ENCODE measurements at places on chromosomes 13 and 19. TPM values are rescaled to one million over a fixed set of nuclear protein-coding genes. Genes with fewer than 3 reads are reported as not detected.

The EFNB2 gene
- 22.6 TPM for polyA plus RNA-seq

The SHANK1 gene
- polyA plus RNA-seq = 38.7 TPM

The INAFM1 gene
- polyA plus RNA-seq = 13.9 TPM

The CNN1 gene
- polyA plus RNA-seq = 43.0 TPM

The CYP4F11 gene
- not detected for polyA plus RNA-seq

The SEMA6B gene
- 66.0 TPM for polyA plus RNA-seq

The TINCR gene
- polyA plus RNA-seq = 0.86 TPM

The F10 gene
- 17.2 TPM for polyA plus RNA-seq

The CYP4F2 gene
- not detected for polyA plus RNA-seq

The CLEC17A gene
- polyA plus RNA-seq = not detected

DNA sequence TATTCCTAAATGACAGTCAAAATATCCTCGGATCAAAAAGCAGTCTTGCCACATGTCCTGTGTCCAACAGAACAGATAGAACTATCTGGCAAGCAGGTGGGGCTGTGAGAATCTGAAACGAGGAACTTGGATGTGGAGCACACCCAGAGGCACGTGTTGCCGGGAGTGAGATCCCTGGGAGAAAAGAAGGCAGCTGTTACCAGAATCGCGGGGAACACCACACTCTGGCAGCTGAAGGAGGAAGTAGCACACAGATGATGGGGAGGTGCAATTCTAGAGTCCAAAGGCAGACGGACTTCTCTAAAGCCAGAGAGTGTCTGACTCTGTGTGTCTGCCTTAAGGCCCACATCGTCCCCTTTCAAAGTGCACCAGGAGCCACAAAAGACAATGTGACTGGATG lies 22.3 kb downstream of the SLC7A1 start:
- DNase-seq = peak; percentile 47

GRCh38 chr13:112839356-112840105 lies 129.5 kb upstream of the MCF2L start:
- no peak for DNase-seq

DNA sequence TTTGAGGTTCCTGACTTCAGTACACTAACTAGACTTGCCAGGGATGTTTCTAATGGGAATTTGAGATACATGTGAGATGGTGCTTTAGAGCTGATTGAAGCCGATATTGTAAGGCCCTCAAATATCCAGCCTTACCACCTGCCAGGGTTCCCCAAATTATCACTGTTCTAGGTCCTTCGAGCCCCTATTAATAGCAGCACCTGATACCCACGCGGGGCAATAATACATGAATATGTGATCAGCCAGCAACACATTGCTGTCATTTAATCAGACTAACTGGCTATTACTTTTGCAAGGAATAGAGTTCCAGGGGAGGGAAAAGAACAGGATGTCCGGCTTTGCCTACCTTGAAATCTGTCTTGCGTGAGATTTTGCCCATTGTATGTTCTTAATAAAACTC lies 5.1 kb downstream of the RGCC start:
- DNase-seq = no peak

GRCh38 chr13:77386046-77386445 lies 59.2 kb upstream of the MYCBP2 start:
- DNase-seq = no peak

DNA sequence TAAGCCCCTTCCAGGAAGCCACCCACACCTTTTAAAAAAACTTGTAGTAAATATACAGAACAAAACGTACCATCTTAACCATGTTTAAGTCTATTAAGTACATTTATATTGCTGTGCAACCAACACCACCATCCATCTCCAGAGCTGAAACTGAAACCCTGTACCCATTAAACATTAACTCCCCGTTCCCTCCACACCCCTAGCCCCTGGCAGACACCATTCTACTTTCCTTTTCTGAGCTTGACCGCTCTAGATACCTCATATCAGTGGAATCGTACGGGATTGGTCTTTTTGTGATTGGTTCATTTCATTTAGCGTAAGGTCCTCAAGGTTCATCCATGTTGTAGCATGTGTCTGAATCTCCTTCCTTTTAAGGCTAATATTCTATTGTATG lies 13.0 kb upstream of the SPATA13 start:
- DNase-seq = no peak

- DNase-seq = no peak
Measured at GRCh38 chr13:41229356-41229755, 34.0 kb downstream of the MTRF1 start.

DNA sequence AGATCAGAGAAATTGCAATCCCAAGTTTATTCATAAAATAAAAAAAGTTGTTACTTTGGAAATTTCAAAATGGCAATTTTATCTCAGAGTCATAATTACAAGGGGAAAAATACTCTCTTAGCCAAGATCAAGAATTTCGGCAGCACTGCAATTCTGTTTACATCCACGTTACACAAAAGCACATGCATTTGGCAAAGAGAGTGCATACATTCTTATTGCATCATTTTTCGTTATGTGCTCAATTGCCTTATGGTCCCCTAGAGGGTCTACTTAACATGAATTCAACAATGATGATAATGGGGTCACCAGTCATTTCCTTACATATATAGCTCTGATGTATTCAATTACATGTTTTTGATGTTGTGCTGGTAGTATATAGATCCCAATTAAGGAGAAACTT lies 498.0 kb downstream of the DIAPH3 start:
- peak; percentile 31 for DNase-seq

DNA sequence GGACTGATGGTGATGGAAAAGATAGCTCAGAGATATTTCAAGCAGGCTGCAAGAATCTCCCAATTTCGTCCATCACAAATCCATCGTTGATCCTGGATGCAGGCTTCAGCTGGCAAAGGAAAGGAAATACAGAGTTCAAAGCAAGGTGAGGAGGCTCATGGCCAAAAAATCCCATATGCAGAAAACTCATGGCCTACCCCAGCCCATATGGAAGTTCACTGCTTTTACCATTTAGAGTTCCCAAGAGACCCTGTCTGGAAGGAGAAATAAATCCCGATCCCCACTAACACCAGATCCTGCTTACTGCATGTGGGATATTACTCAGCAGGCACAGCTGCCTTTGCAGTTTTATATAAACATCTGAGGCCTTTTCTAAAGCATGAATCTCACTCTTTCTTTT lies 412.9 kb upstream of the SPRY2 start:
- DNase-seq = peak; percentile 72

DNA sequence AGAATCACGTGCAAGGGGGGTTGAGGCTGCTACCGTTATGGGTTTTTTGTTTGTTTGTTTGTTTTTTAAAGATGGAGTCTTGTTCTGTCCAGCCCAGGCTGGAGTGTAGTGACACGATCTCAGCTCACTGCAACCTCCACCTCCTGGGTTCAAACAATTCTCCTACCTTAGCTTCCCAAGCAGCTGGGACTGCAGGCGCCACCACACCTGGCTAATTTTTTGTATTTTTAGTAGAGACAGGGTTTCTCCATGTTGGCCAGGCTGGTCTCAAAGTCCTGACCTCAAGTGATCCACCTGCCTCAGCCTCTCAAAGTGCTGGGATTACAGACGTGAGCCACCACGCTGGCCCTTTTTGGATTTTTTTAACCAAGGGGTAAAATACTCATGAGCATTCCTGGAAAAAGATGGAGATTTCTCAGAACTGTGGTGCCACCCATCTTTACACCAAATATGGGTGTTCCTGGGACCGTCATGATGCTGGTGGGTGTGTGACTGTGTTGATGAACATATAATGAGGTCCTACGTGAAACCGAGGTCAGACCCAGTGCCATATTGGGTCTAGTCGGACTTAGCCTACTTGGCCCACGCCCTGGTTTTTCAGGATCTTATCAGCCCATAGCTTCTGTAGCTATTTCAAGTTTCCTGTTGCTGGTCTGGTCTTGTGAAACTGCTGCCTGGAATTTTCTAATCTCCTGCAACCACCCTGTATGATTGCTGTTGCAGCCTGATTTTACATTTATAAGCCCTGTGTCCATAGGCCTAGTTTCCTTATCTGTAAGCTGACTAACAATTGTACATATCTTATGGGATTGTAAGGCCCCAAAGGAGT lies 6.2 kb downstream of the PPP1R15A start:
- DNase-seq = no peak

DNA sequence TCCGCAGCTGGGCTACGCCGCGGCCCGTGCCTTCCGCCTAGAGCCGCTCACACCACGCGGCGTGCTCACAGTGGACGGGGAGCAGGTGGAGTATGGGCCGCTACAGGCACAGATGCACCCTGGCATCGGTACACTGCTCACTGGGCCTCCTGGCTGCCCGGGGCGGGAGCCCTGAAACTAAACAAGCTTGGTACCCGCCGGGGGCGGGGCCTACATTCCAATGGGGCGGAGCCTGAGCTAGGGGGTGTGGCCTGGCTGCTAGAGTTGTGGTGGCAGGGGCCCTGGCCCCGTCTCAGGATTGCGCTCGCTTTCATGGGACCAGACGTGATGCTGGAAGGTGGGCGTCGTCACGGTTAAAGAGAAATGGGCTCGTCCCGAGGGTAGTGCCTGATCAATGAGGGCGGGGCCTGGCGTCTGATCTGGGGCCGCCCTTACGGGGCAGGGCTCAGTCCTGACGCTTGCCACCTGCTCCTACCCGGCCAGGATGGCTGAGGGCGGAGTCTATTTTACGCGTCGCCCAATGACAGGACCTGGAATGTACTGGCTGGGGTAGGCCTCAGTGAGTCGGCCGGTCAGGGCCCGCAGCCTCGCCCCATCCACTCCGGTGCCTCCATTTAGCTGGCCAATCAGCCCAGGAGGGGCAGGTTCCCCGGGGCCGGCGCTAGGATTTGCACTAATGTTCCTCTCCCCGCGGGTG lies 7.4 kb downstream of the DBP start:
- no peak for DNase-seq

GRCh38 chr13:19984430-19985218 lies 26.1 kb downstream of the ZMYM2 start:
- no peak for DNase-seq

DNA sequence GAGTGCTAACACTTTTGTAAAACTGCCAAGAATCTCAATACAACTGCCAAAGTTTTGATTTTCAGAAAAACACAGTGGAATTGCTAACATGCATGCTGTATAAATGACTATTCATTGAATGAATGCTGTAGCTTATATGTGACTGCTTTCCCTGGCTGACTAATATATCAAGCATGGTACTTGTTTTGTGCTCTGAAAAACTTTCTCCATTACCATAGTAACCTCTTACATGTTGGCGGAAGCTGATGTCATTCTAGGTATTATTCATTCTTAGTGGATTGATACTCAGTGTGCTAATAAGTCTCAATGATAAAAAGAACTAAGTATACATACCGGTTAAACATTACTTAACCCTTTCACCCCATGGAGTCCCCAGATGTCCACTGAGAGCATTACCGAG lies 166.1 kb upstream of the MYO16 start:
- peak; percentile 8 for DNase-seq

- DNase-seq = no peak
Measured at GRCh38 chr19:18776736-18777135, 14.4 kb downstream of the COMP start.

DNA sequence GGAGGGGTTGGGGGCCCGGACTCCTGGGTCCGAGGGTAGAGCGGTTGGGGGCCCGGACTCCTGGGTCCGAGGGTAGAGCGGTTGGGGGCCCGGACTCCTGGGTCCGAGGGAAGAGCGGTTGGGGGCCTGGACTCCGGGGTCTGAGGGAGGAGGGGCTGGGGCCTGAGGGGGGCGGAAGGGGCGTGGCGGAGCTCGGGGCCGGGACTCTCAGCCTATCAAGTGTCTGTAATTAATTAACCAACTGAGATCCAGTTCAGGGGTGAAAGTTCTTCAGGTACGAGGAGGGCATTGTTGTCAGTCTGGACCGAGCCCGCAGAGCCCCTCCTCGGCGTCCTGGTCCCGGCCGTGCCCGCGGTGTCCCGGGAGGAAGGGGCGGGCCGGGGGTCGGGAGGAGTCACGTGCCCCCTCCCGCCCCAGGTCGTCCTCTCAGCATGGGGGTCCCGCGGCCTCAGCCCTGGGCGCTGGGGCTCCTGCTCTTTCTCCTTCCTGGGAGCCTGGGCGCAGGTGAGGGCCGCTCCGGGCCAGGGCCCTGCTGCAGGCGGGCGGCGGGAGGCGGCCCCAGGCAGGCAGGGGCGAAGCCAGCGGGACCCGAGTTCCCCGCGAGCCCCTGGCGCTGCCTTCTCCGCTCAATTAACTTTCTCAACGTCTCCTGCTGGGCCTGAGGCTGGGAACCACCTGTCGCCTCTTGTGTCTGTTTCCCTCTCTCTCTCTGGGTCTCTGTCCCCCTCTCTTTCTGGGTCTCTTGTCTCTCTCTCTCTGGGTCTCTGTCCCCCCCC lies 697 bp downstream of the FCGRT start:
- DNase-seq = peak; percentile 71

DNA sequence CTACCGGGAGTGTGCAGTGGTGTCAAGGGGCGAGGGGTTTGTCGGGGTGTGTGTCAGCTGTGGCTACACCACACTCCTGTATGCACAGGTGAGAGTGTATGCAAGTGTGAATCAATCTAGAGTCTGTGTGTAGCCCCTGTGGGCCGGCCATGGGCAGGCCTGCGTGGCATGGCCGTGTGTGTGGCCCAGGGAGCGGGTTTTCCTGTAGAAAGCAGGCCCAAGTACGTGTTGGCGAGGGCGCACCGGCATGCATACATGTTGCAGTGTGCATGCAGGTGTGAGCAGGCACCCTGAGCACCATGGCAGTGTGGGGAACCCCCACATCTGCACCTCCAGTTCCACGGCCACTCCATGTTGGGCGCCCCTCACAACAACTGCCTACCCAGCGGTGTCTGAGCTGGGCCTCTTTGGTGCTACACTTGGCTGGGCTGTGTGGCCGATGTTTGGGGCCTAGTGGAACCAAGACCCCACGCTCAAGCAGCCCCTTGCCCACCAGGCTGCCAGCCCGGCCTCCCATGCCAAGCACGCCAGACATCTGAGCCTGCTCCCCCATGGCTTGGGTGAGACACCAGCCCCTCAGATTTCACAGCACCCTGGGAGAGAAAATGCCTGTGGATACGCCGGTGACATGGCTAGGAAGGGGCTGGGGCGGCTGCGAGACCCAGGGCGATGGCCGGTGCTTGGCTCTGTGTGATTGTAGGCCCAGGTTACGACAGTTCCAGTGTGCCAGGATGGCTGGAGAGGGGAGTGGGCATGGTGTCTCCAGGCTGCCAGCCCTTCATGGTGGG lies 2.1 kb downstream of the NFIX start:
- no peak for DNase-seq

GRCh38 chr13:86403181-86403580 lies 604.0 kb upstream of the SLITRK6 start:
- DNase-seq = no peak
